ENCODE measurements at places on chromosomes 1 and 21.

GRCh38 chr1:155889566-155889965, 21.6 kb downstream of the RIT1 start:
- DNase-seq, result peak; percentile 41

DNA sequence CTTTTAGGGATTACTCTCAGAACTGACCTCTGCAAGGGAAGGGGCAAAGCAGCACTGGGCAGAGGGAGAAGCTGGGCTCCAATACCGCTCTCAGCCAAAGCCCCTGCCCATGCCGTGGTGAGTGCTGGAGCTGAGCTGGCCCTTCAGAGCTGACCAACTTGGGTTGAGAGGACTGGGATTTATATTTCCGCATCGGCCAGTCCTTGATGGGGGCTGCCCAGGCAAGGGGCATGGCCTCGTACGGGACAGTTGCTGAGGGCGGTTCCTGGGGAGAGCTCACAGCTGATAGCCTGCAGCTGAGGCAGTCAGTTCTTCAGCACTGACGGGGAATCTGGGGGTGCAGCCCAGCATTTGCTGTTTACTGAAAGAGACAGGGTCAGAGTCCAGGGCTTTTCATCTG, 8.0 kb downstream of the HUNK start:
- no peak for DNase-seq

- no peak for DNase-seq
These were observed 22.8 kb upstream of the SSBP3 start for GRCh38 chr1:54428837-54429518.

- DNase-seq, result no peak
These were observed 12.3 kb downstream of the ATP2B4 start for GRCh38 chr1:203638950-203639349.

DNA sequence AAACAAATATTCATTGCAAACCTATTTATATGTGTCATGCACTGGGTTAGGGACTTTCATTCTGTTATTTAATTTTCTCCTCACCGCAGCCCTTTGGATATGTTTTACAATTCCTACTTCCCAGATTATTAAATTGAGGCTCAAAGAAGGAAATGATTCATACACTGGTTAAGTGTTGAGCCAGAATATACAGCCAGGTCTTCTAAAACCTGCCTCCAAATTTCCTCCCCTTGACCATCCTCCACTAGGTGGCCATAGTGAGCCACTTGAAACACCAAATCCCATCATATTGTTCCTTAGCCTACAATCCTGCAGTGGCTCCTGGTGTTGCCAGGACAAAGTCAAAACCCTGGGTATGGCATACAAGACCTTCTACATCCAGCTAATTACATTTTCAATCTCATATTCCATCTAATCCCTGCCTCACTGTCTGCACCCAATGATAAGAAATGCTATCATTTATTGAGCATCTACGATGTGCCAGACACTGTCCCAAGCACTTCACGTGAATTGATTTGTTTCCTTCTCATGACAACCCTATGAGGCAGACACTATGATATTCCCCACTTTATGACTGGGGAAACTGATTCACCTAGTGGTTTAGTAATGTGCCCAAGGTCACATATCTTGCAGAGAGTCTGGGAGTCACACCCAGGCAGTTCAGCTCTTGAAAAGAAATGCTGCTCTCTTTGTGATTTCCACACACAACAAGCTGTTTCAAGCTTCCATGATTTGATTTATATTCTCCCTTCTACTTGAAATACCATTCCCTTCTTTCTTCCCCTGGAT, 23.6 kb upstream of the KIRREL1 start:
- DNase-seq, result peak; percentile 88

DNA sequence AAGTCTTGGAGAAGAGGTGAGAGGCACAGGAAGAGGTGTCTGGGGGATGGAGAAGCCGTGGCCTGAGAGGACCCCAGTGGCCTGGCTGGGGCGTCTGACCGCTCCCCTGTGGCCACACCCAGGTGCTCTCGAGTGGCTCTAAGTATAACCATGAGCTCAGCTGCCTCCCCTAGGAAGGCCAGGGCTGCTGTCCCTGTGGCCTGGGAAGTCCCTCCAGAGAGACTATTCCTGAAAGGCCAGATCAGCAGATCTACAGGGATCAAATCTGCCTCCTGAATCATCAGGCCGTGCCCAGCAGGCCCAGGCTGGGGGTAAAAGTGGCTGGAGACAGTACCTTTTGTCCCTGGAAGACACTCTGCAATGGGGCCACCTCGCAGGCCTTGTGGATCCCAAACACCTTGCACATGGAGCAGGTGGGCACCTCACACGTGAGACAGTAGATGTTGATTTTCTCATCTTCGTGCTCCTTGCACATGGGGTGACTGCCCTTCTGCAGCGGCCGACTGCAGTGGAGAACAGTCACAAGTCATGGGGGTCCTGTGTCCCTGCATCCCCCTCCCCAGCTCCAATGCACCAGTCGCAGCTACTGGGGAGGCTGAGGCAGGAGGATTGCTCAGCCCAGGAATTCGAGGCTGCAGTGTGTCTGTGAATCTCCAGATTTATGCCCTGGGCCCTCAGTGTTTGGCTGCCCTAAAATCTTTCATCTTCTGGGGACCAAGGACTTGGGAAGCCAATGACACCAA, 6.4 kb downstream of the TRIM63 start:
- no peak for DNase-seq

GRCh38 chr1:95005584-95005983, 67.2 kb downstream of the ALG14 start:
- DNase-seq, result no peak

DNA sequence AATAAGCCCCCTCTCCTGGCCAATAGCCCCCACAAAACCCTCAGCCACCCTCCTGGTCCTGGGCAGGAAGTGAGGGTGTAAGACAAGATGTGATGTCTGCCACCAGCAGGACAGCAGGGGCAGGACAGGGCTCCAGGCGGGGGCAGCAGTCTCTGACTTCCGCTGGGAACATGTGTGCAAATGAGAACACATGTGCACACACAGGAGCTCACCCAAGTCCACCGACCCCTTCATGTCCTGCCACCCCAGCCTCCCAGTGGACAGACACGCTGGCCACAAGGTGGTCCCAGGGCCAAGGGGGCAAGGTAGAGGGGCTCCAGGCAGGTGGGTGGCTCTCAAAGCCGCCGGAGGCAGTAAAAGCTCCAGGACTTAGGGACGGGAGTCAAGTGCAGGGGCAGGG, 60.1 kb downstream of the KCNAB2 start:
- DNase-seq, result no peak

Measured in fibroblast of upper back skin (primary cell).